Caudate nucleus (tissue), 63 donors: ENCODE measurements at places on chromosomes 3 and 15.

GRCh38 chr3:71758091-71758490 lies 4.4 kb downstream of the GPR27 start:
- DNase-seq: no peak

GRCh38 chr3:13385373-13385965 lies 34.7 kb downstream of the NUP210 start:
- peak; percentile 21 for DNase-seq

- DNase-seq: peak; percentile 3
Measured at GRCh38 chr3:24521420-24522145, 26.9 kb upstream of the THRB start.

GRCh38 chr3:11832981-11833905 lies 13.4 kb downstream of the TAMM41 start:
- no peak for DNase-seq

- peak; percentile 75 for DNase-seq
Measured at GRCh38 chr3:50675179-50676030, 678 bp downstream of the DOCK3 start.

DNA sequence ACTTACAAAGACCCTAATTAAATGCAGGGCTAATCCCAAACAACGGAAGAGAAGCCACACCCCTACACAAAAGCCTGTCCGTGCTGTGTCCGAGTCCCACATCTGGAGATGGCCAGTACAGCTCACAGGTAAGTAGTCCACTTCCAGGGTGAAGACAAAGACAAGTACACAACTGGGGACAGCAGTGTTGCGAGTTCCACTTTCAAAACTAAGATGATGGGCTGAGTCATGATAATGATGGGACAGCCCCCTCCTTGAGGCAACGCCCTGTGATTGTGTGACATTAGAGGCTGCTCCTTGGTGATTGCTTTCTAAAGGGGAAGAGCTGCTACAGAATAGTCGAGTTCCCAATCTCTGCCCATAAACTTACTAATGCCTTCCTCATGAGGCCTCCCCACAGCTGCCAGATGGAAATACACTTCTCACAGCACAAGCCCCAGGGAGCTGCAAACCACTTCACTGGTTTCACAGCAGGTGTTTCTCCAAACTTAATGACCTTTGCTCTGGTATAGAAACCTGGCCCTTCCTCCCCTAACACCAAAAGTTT lies 27.6 kb downstream of the RFT1 start:
- no peak for DNase-seq

DNA sequence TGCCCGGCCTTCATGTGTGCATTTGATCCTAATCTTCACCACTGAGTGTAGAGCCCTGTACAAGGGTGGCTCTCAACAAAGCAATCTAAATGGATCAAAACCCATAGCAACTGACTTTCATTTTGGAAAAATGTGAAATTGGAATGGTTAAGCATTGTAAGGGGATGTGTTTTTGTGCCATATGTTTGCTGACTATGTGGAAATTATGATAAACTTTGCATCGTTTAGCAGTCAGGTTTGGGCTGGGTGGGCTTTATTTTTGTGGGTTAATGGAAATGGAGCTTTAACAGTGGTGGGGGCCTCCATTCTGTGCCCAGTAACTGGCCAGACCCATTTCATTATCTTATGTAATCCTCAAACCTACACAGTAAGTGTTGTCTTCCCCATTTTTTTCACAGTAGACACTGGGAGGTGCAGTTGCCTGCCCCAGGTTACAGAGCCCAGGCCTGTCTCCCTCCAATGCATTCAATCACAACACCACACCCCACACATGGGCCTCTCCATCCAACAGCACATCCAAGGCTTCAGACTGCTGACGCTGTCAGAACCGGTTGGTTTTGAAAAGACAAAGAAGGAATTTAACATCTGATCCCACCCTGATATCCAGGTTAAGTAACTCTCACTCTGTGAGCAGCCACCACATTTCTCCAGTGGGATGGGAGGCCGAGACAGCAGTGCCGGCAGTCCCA lies 136.3 kb upstream of the ABHD17C start:
- no peak for DNase-seq

- DNase-seq: no peak
Measured at GRCh38 chr3:29168696-29169095, 112.2 kb upstream of the RBMS3 start.

GRCh38 chr3:183044547-183045229 lies 54.6 kb downstream of the MCCC1 start:
- no peak for DNase-seq

DNA sequence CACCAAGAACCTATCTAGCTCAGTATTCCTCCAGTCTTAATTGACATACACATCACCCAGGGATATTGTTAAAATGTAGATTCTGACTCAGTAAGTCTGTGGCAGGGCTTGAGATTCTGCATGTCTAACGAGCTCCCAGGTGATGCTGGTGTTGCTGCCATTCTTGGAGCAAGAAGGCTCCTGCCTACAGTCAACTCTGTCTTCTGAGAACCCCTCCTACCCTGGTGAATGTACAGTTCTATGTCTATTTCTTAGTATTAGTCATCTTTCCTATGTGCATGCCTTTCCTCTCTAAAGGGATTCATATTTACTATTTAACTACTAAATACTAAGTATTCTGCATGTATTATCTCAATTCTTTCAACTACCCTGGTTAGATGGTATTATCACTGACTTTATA lies 268.7 kb downstream of the EDEM1 start:
- DNase-seq: peak; percentile 2

- no peak for DNase-seq
Measured at GRCh38 chr3:98754483-98754882, 8.7 kb upstream of the ST3GAL6 start.

DNA sequence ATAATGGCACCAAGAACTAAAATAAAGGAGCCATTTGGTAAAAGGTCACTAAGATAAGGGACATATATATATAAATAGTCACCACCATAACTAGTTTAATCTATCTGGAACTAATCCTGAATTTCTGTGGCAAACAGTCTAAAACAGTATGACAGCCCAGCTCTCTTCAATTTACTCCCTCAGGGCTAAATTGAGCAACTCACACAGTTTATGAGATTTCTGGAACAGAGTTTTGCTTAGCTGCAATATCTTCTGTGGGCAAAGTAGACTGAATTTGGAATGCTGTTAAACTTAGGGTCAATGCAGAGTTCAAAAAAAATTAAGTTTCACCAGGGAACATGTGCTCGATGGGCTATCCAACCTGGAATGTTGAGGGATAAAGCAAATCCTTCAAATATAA lies 70.1 kb upstream of the VEPH1 start:
- no peak for DNase-seq

GRCh38 chr3:56111606-56112304 lies 356.5 kb downstream of the ERC2 start:
- no peak for DNase-seq

- DNase-seq: no peak
Measured at GRCh38 chr3:183307749-183308148, 54.7 kb downstream of the B3GNT5 start.

DNA sequence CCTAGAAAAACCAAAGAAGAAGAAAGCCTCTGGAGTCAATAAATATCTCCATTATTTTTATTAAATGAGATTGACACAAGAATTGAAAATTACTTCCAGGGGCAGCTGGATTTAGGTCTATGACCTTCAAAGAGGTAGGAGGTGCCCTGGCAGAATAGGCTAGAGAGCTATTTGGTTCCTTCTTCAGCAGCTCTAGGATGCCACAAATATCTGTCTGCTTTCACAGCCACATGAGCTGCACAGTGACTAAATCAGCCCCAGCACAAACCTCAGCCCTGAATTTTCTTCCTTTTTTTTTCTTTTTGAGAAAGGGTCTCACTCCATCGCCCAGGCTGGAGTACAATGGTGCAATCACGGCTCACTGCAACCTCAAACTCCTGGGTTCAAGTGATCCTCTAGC lies 223.5 kb downstream of the ABHD5 start:
- no peak for DNase-seq

GRCh38 chr15:53716909-53717876 lies 42.3 kb downstream of the WDR72 start:
- DNase-seq: no peak

- DNase-seq: no peak
Measured at GRCh38 chr3:24120434-24120833, 175.3 kb downstream of the NR1D2 start.

DNA sequence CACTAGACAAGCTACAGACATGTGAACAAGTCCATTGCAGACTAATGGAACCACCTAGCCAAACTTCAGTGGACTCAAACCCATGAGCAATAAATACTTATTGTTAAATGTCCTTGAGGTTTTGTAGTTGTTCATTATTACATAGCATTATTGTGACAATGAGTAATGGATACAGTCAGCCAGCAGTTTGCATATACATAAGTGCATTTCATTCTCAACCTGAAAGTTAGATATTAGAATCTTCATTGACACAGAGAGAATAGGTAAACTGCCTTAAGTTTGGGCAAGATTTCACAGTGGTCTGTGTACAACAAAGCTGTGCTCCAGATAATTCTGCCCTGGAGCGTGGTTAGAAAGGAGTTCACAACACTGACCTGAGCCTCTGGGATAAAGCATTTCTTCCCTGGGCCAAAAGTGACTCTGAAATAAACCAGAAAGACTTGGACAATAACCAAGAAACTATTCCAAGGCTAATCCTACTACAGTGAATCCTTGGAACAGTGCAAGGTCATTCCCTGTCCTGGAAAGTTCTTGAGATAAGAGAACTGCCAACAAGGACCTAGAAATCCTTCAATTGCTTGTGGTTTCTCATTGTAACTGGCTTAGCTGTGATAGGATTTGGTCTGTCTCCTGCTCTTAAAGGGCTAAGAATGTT lies 225.5 kb upstream of the STT3B start:
- no peak for DNase-seq

- no peak for DNase-seq
Measured at GRCh38 chr15:72068856-72069255, 49.1 kb downstream of the MYO9A start.

DNA sequence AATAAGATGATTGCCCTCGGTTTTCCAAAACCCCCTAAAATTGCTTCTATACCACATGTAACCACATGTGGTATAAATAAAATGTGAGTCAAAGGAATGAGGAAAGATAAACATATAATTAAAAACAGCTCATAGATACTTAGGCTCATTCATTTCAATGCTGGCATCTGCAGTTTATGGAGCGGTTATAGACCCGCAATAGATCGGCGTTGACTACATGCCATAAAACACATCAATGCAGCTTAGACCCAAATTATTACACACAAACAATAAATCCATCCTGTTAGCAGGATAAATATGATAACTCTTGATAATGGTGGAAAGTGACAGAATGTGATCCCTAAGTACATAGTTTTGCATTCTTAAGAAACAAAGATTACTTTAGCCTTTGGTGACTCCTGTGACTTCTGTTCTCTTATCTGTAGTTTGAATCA lies 143.7 kb downstream of the NR2F2 start:
- no peak for DNase-seq

GRCh38 chr3:155737844-155738460 lies 6.9 kb downstream of the PLCH1 start:
- DNase-seq: no peak

DNA sequence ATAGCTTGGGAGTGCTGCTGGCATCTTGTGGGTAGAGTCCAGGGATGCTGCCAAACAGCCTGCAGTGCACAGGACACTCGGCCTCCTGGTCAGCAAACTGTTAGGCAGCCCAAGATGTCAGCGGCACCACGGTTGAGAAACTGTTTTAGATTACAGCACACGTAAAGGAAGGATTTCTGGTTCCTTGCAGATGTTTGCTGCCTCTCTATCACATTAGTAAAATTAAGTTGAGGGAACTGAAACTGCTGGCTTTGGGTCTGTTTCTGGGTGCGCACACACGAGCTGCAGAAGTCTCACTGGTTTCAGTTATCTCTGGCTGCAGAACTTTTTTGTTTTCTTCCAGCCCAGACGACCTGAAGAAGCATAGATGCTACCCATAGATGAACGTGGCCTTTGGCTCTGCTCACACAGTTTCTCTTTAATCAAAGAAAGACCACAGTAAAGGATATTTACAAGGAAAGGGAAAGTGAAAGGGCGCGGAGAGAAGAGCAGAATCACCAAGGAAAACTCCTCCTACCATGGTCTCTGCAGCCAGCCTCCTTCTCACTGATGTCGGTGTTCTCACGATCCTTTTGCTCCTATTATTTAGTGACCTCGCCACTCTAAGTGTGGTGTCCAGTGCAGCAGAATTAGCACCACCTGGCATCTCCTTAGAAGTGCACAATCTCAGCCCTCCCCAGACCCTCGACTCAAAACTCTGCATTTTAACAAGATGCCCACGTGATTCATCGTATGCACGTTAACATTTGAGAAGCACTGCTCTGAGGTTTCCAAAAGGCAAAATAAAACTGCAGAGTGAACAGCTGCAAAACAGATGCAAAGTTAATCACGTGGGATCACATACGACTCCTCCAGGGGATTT lies 50.6 kb upstream of the AKAP13 start:
- DNase-seq: peak; percentile 3
